Motor neuron (in vitro differentiated cells): ENCODE measurements at places on chromosomes 5 and 9.
A peak's percentile ranks its signal among the peaks of the same experiment; 100 is the strongest.

GRCh38 chr9:83599071-83599470 lies 23.9 kb upstream of the IDNK start:
- ATAC-seq = no peak

- ATAC-seq = no peak
Measured at GRCh38 chr5:177368869-177369644, 11.3 kb downstream of the RGS14 start.

GRCh38 chr5:59799668-59800346 lies 93.7 kb downstream of the PDE4D start:
- ATAC-seq = peak; percentile 74

DNA sequence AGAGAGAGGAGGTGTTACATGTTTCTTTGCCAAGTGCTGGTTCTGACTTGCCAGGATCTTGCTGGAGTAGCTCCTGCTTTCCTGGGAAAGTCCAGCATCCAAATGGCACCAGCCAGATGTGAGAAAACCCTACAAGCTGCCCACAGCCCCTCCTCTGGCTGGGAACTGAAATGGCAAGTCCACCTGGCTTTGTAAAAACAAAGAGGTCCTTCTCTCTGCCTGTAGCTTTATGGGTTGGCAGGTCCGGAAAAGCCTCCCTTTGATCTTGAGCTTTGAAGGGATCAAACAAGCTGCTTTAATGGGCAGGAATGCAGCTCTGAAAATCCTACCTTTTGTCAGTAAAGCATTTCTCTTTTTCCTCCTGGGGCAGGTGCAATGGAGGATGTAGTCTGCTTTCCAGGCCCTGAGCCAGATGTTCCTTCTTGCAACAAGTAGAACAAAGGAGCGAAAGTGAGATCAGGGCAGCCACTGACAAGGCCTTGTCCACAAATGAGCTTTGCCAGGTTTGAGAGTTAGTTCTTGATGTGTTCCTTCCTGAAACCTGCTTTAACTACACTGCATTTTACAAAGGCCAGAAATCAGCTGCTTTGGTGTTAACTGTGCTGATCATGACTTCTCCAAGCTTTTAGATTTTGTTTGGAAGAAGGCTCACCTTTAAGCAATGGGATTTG lies 456.7 kb downstream of the ZNF608 start:
- no peak for ATAC-seq

DNA sequence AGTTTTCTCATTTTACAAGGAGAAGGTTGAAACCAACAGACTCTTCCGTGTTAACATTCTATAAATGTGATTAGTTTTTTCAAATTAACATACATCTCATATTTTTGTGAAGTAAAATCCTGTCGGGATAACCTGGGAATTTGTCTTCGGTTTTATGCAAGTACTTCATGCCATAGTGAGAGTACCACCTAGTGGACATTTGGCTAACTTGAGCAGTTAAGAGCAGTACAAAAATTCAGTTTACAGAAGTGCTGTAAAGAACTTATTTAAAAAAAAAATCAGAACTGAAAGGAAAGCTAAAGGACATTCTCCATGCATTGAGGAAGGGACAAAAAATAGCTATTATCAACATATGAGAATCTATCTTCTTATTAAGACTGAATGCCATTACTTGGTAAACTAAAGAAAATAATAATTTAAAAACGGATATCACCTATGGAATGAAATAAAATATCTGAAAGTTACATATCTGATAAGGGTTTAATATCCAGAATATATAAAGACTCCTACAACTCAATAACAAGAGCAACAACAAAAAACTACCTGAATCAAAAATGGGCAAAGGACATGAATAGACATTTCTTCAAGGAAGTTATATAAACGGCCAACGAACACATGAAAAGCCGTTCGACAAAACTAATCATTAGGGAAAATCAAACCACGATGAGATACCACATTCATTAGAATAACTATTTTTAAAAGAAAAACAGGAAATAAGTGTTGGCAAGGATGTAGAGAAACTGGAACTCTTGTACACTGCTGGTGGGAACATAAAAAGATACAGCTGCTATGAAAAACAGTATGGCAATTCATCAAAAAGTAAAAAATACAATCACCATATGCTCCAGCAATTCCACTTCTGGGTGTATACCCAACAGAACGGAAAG lies 117.0 kb upstream of the GNA14 start:
- ATAC-seq = peak; percentile 39

DNA sequence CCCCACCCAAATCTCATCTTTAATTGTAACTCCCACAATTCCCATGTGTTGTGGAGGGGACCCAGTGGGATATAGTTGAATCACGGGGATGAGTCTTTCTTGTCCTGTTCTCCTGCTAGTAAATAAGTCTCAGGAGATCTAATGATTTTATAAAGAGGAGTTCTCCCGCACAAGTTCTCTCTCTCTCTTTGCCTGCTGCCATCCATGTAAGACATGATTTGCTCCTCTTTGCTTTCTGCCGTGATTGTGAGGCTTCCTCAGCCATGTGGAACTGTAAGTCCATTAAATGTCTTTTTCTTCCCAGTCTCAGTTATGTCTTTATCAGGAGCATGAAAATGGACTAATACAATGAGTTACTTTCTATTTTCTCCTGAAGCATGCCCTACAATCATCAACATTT lies 1158.5 kb downstream of the CDH18 start:
- ATAC-seq = no peak
